ENCODE measurements at places on chromosomes 16 and 17.
A peak's percentile ranks its signal among the peaks of the same experiment; 100 is the strongest.

- DNase-seq, result no peak
These were observed 8.9 kb upstream of the TCF25 start for GRCh38 chr16:89864527-89864820.

DNA sequence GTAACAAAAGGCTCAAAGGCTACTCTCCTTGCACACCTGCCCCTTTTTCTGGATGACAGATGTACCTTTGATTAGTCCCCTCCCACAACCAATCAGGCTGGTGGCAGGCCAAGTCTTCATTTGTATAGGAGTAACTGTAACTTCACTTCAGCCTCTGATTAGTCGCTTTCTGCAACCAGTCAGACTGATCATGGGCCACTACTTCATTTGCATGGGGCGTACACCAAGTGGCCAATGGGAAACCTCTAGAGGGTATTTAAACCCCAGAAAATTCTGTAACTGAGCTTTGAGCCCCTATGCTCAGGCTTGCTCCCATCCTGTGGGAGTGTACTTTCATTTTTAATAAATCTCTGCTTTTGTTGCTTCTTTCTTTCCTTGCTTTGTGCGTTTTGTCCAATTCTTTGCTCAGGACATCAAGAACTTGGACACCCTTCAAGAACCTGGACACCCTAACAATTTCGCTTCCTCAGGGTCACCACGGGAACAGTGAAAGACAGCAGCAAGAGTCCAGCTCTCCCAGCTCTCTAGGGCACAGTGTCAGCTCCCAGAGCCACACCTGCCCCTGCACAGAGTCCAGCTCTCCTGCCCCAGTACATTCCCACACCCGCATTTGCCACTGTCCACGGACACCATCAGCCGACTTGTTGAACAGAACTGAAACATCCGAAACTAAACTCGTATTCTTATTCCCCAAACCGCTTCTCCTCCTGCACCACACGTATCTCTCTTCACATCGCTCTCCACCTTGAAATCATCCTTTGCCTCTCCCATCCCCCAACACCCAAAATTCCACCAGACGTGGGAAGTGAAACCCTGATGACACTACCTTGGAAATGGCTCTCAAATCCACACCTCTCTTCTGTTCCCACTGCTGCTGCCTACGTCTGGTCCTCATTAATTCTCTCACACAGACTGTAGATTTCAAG lies 53.4 kb downstream of the ABCC12 start:
- peak; percentile 7 for DNase-seq

- no peak for DNase-seq
These were observed 231.8 kb downstream of the BCAS3 start for GRCh38 chr17:60909405-60909804.

DNA sequence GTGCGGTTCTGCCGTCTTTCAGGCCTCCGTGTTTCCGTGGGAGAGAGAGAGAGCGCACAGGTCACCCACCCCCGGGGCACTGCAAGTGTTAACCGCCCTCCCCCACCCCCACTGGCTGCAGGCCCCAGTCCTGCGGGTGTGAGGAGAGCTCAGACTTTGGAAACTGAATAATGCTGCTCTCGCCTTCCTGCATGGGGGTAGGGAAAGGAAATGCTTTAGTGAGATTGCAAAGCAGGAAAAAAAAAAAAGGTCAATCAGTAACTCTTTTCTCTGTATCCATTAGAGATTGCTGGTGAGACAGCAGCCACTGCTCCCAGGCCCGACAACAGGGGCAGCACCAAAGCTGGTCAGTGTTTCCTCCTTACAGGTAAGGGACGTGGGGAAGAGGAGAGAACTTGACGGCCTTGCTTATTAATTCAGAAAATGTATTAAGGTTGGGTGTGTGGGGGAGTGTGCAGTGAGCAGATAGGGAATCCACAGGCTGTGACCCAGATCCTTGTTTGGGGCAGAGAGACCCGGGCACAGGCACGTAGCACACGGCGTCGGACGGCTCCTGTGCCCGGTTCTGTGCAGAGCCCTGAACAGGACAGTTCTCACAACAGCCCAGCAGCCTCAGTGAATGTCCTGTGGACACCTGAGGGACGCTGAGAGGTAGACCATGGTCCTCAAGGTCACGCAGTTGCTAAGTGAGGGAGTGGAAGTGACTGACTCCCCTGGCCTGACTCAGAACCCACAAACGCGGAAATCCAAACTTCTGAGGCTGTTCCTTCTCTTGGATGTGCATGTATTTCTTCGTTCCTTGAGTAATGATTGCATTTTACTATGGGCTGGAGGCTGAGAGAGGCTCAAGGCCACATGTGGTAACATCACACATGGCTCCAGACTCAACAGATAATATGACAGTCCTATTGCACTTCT lies 156.5 kb downstream of the FOXL1 start:
- DNase-seq, result no peak

DNA sequence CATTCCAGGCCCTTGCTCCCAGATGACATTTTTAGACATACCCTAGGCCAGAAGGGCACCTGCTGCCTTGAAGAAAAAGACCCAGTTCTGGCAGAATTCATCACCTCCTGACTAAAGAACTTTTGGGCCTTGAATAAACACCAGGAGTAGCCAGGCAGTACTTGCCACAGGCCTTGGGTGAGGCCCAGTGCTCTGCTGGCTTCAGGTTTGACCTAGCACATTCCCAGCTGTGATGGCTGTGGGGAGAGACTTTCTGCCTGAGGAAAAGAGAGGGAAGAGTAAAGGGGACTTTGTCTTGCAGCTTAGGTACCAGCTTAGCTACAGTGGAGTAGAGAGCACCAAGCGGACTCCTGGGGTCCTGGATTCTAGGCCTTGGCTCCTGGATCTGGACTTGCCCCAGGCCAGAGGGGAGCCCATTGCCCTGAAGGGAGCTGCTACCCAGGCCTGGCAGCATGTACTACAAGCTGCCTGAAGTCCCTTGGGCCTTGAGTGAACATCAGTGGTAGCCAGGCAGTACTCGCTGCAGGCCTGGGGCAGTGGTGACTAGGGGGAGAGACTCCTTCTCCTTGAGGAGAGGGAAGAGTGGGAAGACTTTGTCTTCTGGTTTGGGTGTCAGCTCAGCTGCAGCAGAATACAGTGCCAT lies 44.3 kb downstream of the ABCA8 start:
- DNase-seq, result no peak

DNA sequence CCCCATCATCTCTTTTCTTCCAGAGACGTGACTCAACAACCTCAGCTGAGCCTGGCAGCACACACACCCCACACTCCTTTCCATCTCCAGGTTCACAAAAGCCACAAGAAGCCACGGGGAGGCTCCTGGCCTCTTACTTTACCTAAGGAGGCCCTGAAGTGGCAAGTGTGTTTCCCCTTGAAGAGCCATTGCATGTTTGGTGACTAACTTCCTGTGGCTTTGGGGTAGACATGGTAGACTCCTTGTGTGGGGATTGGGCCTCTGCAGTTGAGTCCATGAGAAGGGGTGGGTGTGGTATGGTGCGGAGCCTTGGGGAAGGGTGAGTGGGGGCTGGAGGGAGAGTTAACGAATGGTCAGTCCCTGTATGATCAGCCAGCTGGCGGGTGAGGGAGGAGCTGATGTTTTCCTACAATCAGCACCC lies 24.2 kb downstream of the SAP30BP start:
- DNase-seq, result no peak

DNA sequence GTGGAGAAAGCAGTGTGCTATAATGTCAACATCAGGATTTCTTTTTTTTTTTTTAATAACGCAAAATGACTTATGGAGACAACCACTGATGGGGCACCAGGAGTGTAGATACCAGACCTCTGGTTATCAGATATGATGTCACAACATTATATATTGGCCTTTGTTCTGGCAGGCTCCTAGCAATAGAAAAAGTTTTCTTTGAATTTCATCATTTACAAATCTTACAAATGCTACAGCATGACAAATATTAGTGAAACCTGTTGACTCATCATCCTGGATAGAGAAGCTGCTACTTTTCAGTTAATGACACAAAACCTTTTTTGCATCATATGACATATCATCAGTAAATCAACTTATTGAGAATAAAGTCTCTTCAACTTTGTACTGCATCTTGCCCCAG lies 6.1 kb downstream of the THUMPD1 start:
- no peak for DNase-seq

DNA sequence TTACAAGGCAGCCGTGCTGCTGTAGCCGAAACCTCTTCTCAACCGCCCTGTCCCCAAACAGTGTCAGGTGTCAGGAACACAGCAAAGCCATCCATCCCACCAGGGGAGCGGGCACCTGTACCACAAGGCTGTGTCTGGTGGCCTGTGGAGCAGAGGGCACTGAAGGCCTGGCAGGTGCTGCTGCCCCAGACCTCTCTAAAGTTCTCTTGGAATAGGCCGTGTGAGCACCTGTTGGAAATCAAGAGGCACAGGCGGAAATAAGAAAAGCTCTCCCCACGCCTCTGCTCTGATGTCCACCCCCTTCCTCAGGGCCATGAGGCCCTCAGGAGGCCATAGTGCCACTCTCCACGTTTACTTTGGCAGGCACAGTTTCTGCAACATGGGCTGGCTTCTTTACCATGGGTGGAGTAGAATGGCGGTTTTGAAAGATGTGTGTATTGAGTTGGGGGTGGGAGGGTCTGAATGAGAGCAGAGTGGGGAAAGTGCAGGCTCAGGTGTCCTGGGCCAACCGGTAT lies 99.9 kb upstream of the ZNF750 start:
- DNase-seq, result no peak

GRCh38 chr17:75475144-75475835 lies 18.9 kb downstream of the TMEM94 start:
- no peak for DNase-seq

DNA sequence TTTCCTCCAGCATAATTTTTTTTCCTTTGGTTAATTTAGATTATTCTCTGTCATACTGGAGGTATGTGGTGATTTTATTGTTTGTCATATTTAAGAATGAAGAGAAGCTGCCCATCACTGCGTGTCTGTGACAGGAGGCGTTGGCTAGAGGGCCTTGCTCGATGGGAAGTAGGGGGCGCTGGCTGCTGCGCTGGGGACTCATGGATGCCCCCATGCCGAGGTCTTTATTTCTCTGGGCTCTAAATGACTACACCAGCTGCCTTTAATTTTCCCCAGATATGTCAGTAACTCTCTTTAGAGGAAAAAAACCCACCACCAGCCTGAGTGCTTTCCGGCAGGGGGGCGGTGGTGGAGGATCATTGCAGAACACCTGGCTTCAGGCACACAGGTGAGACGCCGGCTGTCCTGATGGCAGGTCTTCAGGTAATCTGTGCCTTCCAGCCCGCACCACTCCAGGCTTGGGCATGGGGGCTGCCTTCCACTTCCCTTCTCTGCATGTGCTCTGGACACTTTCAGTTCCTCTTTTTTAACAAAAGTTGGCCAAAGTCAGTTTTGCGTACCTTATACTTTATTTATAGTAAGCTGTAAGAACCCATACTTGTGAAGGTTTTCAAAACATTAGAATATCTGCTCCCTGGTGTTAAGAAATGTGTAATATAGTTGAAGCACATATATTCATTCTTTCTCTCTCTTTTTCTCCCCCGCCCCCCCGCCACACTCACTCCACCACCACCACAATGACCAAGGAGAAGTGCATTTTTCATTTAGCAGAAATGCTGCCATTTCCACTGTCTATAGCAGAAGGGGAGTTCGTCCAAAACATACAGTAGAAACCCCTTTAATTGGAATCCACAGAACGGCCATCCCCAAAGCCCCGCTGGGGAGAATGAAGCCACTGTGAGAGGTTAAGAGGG lies 192.7 kb downstream of the RPTOR start:
- DNase-seq, result no peak

DNA sequence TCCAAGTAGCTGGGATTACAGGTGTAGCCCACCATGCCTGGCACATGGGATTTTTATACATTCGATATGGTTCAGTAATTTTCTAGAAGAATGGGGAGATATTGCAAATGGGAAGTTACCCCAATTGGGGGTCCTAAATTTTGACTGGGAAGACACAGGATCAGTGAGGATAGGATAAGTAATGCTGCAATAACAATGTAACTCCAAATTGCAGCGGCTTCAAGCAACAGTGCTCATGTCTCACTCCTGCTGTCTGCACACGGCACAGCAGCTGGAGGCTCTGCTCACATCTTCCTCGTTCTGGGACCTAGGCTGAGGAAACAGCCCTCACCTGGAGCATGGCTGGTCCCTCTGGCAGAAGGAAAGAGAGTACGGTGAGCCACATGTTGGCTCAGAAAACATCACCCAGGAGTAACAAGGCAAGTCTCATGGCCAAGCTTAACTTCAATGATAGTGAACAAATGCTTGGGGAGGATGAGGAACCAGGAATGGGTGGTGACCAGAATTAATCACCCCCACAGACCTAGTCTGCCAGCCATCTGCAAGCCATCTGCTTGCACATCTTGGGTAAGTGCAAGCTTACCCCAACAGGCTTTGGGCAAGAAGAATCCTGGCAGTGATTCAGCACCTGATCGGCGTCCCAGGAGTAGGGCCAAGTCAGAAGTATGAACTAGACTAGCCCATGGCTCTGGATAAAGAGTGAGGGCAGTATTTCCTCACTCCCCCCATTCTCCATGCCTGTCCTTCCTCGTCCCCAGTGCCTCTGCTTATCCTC lies 229.2 kb downstream of the COPRS start:
- DNase-seq, result no peak

- DNase-seq, result no peak
These were observed 788.7 kb upstream of the GOT2 start for GRCh38 chr16:59522826-59523225.

DNA sequence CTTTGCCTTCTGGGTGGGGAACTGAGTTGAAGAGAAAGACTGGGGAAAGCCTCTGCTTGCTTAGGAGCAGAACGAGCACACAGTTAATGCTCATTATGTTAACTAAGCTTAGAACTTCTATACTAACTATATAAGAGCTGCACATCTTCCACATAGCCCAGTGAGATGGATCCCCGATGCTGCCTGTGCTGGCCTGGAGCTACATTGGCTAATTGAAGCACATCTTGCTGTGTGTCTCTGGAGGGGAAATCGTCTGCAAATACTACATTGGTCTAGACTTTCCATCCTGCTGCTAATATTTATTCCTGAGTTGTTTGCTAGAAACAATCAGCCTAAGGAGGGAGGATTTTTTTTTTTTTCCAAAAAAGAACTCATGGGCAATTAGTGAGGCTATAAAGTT lies 406.3 kb downstream of the HAPSTR1 start:
- DNase-seq, result no peak

DNA sequence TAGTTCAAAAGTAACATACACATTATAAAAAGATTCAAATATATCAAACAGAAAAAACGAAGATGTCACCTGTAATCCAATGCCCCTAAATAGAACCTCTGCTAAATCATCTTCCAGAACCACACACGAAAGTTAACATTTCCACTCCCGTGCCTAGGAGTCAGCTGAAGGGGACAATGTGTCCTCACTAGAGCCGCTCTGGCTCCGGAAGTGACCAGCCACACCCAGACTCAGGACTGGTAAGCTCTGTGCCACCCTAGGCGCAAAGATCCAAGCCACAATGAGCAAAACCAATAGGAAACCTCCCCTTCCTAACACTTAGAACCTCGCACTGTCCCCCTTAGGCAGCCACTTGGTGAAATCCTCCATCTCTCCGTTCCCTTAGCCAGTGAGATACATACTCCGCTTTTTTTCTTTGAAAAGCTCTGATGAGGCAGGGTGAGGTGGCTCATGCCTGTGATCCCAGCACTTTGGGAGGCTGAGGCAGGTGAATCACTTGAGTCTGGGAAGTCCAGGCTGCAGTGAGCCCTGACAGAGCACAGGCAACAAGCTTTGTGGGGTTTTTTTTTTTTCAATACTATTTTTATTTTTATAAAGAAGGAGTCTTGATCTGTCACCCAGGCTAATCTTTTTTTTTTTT lies 11.8 kb downstream of the CTRB1 start:
- no peak for DNase-seq
